Breast epithelium (tissue), 4 donors: ENCODE measurements at places on chromosomes 1 and 21. TPM values are rescaled to one million over a fixed set of nuclear protein-coding genes. Genes with fewer than 3 reads are reported as not detected.

AZIN2 gene
- 11.8 TPM for total RNA-seq

DNA sequence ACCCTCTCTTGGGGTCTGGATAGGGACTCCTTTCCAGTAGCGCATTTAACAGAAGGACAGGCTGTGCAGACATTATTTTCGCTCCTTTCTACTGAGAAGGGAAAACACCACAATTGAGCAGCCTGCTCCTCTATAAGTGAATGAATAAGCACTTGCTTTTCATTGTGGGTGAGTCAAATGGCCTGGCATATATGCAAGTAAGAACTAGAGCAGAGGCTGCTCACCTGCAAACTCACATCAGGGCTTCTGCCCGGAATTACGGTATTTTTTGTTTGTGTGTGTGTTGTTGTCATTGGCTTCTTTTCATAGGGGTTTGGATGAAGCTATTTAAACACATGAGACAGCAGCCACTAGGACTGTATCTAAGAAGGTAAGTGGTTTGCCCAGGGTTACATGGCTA lies 200.1 kb upstream of the CAMK1G start:
- DNase-seq, result no peak
- no peaks in the 10 kb centered on the region for H3K36me3 ChIP-seq
- peak overlapping the region; percentile 53 for H3K27ac ChIP-seq
- no peaks in the 10 kb centered on the region for H3K27me3 ChIP-seq

DNA sequence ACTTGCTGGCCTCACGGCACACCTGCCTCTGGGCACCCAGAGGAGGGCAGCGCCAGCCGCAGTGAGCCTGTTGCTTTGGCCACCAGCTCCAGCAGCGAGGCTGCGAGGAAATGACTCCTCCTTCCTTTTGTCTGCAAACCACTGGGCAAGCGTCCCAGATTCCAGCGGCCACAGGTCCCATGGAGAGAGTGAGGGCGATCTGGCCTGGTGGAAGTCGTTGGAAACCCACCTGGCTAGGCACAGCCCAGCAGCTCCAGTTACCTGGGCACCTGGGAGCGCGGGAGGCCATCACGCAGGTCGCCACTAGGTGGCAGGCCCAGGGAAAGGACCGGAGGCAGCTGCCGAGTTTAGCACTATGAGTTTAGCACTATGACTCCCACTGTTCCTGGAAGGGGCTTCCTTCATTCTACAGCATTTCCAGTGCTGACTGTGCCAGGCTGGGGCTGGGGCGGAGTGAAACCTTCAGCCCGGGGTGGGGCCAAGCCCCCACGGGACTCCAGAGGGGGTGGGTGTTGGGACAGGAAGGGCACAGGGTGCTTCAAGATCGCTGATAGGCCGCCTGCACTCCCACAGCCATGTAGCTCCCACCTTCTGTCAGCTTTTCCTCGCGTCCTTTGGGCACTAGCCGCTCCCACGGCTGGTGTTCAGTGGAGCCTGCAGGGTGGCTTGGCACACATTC lies 1.1 kb upstream of the ESPN start:
- no peak overlapping the region for H3K27ac ChIP-seq
- peaks cover 52% of the 10 kb centered on the region for H3K27me3 ChIP-seq
- no peaks in the 10 kb centered on the region for H3K36me3 ChIP-seq
- no peak overlapping the region for H3K4me3 ChIP-seq
- peaks cover 20% of the 10 kb centered on the region for H3K4me1 ChIP-seq

DNA sequence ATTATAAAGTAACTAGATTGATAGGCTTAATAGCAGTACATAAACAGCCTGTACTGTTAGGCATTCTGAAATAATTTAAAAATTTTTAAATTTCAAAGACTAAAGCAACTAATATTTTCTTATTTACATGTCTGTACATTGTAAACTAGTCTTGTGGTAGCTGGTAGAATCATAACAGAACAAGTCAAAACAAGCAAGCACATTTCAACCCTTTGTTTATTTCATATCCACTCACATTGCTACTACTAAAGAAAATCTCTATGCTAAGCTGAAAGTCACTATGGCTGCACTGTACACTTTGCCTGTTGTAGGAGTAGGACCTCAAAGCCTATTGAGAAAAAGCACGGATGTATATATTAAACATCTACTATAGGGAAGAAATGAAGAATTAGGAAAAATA lies 738.2 kb upstream of the ADGRL4 start:
- no peaks in the 10 kb centered on the region for H3K36me3 ChIP-seq
- no peak overlapping the region for H3K27ac ChIP-seq
- H3K4me1 ChIP-seq, result no peaks in the 10 kb centered on the region
- H3K4me3 ChIP-seq, result no peak overlapping the region
- no peaks in the 10 kb centered on the region for H3K27me3 ChIP-seq
- DNase-seq, result no peak

DNA sequence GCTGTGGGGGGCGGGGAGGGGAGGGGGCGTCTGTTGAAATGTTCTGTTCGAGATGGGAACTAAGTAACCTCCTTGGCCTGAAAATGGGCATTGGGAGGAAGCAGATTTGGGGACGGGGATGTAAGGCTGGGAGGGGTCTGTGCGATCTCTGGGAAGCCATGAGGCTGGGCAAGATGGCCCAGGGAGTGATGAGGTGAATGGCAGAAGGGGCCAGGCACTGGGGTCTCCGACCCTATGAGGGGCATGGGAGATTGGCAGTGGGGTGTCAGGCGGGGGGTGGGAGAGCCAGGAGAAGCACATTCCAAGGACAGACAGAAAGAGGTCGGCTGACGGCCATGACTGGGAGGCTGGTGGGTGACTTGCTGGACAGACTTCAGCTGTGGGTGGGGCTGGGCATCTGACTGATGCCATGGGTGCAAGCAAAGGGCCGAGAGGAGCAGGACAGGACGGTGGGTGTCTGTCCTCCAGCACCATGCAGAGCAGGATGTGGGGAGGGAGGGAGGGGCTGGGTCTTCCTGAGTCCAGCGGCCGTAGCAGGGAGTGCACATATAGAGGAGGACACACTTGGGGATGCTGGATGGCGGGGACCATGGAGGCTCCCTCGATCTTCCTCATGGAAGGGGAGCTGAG lies 30.0 kb upstream of the COL18A1 start:
- no peak for DNase-seq
- H3K4me1 ChIP-seq, result no peaks in the 10 kb centered on the region
- H3K36me3 ChIP-seq, result no peaks in the 10 kb centered on the region
- no peaks in the 10 kb centered on the region for H3K27me3 ChIP-seq
- H3K27ac ChIP-seq, result no peak overlapping the region

- H3K4me3 ChIP-seq, result no peak overlapping the region
- H3K27me3 ChIP-seq, result no peaks in the 10 kb centered on the region
- H3K36me3 ChIP-seq, result no peaks in the 10 kb centered on the region
- H3K27ac ChIP-seq, result no peak overlapping the region
- H3K4me1 ChIP-seq, result no peaks in the 10 kb centered on the region
Measured at GRCh38 chr1:107048241-107048640, 8.2 kb upstream of the PRMT6 start.

GRCh38 chr1:214364386-214364785 lies 83.4 kb downstream of the SMYD2 start:
- DNase-seq, result no peak
- no peaks in the 10 kb centered on the region for H3K4me1 ChIP-seq
- H3K27ac ChIP-seq, result no peak overlapping the region
- no peaks in the 10 kb centered on the region for H3K27me3 ChIP-seq
- peaks cover 8% of the 10 kb centered on the region for H3K36me3 ChIP-seq
- H3K4me3 ChIP-seq, result no peak overlapping the region
